ENCODE measurements at places on chromosomes 4 and X. TPM values are rescaled to one million over a fixed set of nuclear protein-coding genes. Genes with fewer than 3 reads are reported as not detected.

GRCh38 chrX:44903830-44904530, 31.0 kb downstream of the KDM6A start:
- DNase-seq: no peak
- H3K4me3 ChIP-seq: peak overlapping the region; percentile 49

DNA sequence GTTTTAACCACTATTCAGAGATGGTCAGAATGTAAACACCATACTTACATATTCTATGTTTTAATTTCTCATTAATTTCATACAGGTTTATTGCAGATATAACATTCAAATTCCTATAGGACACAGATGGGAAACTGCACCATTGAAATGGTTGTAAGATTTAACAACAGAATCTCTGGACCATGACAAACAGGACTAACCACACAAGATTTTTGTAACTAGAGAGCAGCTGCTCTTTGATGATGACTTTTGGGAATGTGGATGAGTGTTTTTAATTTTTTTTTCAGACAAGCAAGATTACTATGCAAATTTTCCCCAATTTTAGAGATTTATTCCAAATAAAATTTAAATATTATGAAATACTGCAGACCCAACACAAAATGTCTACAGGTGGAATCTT, 610.2 kb downstream of the PCDH18 start:
- H3K27me3 ChIP-seq: no peaks in the 10 kb centered on the region
- DNase-seq: no peak
- H3K27ac ChIP-seq: no peak overlapping the region
- no peak overlapping the region for H3K4me3 ChIP-seq
- H3K4me1 ChIP-seq: no peaks in the 10 kb centered on the region

The DCAF4L1 gene
- 0.21 TPM for total RNA-seq

- H3K27me3 ChIP-seq: no peaks in the 10 kb centered on the region
- H3K36me3 ChIP-seq: peaks cover 3% of the 10 kb centered on the region
- H3K4me3 ChIP-seq: peak overlapping the region; percentile 100
Measured at GRCh38 chr4:169620880-169621248, 486 bp downstream of the CLCN3 start.

GRCh38 chr4:166895771-166896170, 338.5 kb downstream of the SPOCK3 start:
- no peak for DNase-seq
- no peaks in the 10 kb centered on the region for H3K36me3 ChIP-seq
- H3K4me1 ChIP-seq: no peaks in the 10 kb centered on the region
- H3K27ac ChIP-seq: no peak overlapping the region
- no peaks in the 10 kb centered on the region for H3K27me3 ChIP-seq
- H3K4me3 ChIP-seq: no peak overlapping the region

The SPOCK3 gene
- not detected for total RNA-seq

DNA sequence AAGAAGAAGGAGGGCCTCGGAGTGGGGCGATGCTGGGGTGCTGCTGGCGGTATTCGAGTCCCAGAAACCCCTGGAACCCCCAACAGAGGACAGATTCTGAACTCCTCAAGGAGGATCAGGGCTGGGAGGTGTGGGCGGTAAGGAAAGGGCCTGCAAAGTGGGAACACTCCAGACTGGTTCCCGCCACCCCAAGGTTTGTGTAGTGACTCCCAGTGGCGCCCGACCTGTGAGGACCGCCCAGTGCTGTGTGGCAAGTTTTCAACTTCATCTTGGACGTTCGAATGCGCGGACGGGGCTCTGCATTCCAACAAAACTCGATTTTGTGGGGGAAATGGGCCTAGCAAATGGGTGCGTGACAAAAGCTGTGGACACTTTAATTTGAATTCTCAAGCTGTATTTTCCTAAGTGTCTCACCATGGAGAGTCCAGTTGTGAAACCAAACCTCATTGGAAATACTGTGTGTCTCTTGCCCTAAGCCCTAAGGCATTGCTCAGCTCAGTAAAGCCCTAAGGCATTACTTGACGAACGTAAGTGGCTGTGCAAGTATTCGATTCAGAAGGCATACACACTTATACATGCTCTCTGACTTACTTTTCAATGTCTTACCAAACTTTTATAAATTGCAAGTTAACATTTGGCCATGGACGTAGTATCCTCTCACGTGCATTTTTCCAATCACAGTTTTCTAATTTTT, 27.4 kb upstream of the XAGE1B start:
- no peak overlapping the region for H3K4me3 ChIP-seq
- no peaks in the 10 kb centered on the region for H3K4me1 ChIP-seq
- H3K27me3 ChIP-seq: no peaks in the 10 kb centered on the region

DNA sequence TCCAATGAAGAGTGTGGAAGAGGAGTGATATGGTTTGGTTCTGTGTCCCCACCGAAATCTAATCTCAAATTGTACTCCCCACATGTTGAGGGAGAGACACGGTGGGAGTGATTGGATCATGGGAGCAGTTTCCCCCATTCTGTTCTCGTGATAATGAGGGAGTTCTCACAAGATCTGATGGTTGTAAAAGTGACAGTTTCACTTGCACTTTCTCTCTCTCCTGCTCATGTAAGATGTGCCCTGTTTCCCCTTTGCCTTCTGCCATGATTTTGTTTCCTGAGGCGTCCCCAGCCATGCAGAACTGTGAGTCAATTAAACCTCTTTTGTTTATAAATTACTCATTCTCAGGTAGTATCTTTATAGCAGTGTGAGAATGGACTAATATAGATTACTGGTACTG, 39.6 kb downstream of the FAM47C start:
- DNase-seq: no peak
- H3K27ac ChIP-seq: no peak overlapping the region
- H3K27me3 ChIP-seq: no peaks in the 10 kb centered on the region
- H3K36me3 ChIP-seq: no peaks in the 10 kb centered on the region
- no peaks in the 10 kb centered on the region for H3K4me1 ChIP-seq

DNA sequence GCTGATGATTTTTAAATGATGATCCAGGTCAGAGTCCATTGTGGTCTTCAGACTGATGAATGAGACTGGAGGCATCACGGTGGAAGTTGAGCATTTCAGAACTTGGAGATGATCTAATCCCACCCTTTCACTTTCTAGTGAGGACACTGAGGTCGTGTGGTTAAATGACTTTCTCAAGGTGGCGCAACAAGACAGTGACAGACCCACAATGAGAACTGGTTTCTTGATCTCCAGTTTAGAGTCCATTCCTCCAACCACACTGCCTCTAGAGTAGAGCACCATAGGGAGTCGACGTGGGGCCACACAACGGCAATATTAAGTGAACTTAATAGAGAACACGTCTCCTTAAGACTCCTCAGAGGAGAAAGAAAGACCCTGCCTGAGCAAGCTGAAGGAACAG, 381.0 kb downstream of the UNC5C start:
- H3K27me3 ChIP-seq: peaks cover 17% of the 10 kb centered on the region
- DNase-seq: no peak
- no peaks in the 10 kb centered on the region for H3K36me3 ChIP-seq
- no peak overlapping the region for H3K4me3 ChIP-seq
- H3K27ac ChIP-seq: no peak overlapping the region

DNA sequence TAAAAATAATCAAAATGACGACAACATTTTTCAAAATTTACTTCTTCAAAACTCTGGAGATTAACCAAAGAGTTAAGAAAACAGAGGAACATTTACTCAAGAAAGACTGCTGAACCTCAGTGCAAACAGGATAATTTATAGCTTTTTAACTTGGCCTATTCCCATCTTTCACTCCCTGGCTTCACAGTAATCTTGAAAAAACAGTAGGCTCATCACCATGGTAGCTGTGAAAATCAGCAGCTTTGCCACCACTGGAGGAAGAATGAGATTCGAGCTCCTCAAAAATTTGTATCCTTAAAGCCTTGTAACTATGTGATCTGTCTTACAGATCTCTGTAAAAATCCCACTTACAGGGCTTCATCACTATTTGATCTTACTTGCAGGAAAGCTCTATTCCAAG, 447.7 kb upstream of the CTSO start:
- H3K27ac ChIP-seq: no peak overlapping the region
- H3K4me1 ChIP-seq: no peaks in the 10 kb centered on the region
- no peaks in the 10 kb centered on the region for H3K27me3 ChIP-seq
- no peaks in the 10 kb centered on the region for H3K36me3 ChIP-seq
- H3K4me3 ChIP-seq: no peak overlapping the region
- no peak for DNase-seq

DNA sequence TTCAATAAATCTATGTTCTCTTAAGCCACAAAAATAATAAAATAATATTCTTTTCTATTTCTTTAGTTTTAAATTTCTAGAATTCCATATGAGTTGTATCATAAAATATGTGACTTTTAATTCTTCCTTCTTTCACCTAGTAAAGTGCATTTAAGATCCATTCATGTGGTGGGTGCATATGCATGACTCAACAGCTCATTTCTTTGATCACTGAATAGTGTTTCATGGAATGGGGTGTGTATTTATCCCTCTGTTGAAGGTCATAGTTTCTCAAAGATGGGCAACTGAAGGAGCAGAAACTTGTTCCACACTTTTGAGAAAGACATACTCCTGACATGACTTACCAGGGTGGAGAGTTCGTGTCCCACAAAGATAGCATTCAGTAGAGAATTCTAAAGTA, 1230.3 kb upstream of the AGA start:
- no peaks in the 10 kb centered on the region for H3K4me1 ChIP-seq
- no peak overlapping the region for H3K27ac ChIP-seq
- no peaks in the 10 kb centered on the region for H3K36me3 ChIP-seq
- no peak overlapping the region for H3K4me3 ChIP-seq
- no peaks in the 10 kb centered on the region for H3K27me3 ChIP-seq

The MAOA gene
- 1.8 TPM for total RNA-seq

The CT47A7 gene
- total RNA-seq: not detected

The SPIN2A gene
- total RNA-seq: 1.0 TPM

DNA sequence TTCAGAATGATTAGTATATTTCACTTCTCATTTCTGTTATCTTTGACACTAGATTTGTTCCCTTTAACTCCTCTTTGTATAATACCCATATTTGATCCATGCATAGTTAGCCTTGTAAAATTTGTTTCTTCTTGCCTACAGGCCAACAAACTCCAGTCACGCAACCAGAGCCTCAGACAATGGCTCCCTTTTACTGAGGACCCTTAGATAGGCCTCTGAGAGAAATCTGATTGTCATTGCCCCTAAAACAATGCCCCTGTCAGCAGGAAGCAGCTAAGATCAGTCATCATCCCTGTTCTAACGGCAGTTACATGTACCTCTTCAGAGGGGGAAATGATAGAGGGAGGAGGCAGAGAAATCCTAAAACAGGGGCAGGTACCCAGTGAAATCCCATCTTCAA, 190.6 kb upstream of the TENT5D start:
- no peak for DNase-seq
- H3K4me3 ChIP-seq: no peak overlapping the region
- no peaks in the 10 kb centered on the region for H3K4me1 ChIP-seq
- H3K27me3 ChIP-seq: no peaks in the 10 kb centered on the region
- H3K36me3 ChIP-seq: no peaks in the 10 kb centered on the region

All from activated CD4-positive, alpha-beta T cell treated with anti-CD3 and anti-CD28 coated beads, Interleukin-2, amount 10 ng/mL, durations not matched to agents 24 days and 14 days (primary cell).